ENCODE measurements at places on chromosomes 4 and X. TPM values are rescaled to one million over a fixed set of nuclear protein-coding genes. Genes with fewer than 3 reads are reported as not detected.

The PTPN13 gene
- 42.7 TPM for total RNA-seq

The BEX5 gene
- not detected for total RNA-seq

The MXRA5 gene
- total RNA-seq: 79.1 TPM

DNA sequence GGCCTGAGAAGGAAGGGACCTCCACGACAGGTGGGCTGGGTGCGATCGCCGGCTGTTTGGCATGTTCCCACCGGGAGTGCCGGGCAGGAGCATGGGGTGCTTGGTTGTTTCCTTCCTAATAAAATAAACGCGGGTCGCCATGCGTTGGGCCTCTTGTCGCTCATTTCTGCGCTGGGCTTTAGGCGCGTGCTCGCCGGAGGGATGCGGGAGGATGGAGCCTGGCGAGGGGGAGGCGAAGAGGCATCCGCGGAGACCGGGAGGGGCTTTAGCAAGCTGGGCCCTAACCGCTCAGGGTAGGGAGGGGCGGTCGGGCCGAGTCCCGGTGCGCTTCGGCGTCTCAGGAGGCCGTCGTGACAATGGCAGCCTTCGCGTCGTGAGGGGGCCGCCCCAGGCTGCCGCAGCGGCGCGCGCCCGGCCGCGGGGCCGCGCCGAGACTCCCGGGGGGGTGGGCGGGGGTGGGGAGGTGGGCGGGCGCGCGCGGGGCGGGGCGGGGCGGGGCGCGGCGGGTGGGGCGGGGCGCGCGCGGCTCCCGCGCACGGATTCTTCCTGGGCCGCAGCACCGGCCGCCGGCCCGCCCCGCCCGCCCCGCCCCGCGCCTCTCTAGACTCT is 476 bp upstream of the GDI1 start:
- no peaks in the 10 kb centered on the region for H3K36me3 ChIP-seq
- H3K27ac ChIP-seq: peak overlapping the region; percentile 59
- H3K4me3 ChIP-seq: peak overlapping the region; percentile 79
- H3K27me3 ChIP-seq: no peaks in the 10 kb centered on the region
- DNase-seq: peak; percentile 64

- H3K27ac ChIP-seq: no peak overlapping the region
- DNase-seq: peak; percentile 26
- 0 out of 2 replicates have a peak, but pooled peaks cover 3% of the 10 kb centered on the region for H3K4me1 ChIP-seq
- no peaks in the 10 kb centered on the region for H3K27me3 ChIP-seq
- H3K36me3 ChIP-seq: no peaks in the 10 kb centered on the region
These were observed 120.9 kb upstream of the DDIT4L start for GRCh38 chr4:100311181-100311580.

- peak; percentile 37 for DNase-seq
- no peak overlapping the region for H3K27ac ChIP-seq
- H3K27me3 ChIP-seq: no peaks in the 10 kb centered on the region
- H3K4me1 ChIP-seq: peaks cover 8% of the 10 kb centered on the region
- no peak overlapping the region for H3K4me3 ChIP-seq
These were observed 45.3 kb downstream of the RPGR start for GRCh38 chrX:38282049-38282448.

- H3K27ac ChIP-seq: no peak overlapping the region
- H3K4me3 ChIP-seq: peak overlapping the region; percentile 66
- H3K4me1 ChIP-seq: no peaks in the 10 kb centered on the region
- no peaks in the 10 kb centered on the region for H3K36me3 ChIP-seq
These were observed 99.9 kb upstream of the TENM3 start for GRCh38 chr4:182143086-182143821.

- peak overlapping the region; percentile 66 for H3K27ac ChIP-seq
- peaks cover 7% of the 10 kb centered on the region for H3K4me1 ChIP-seq
- no peak overlapping the region for H3K4me3 ChIP-seq
- no peaks in the 10 kb centered on the region for H3K36me3 ChIP-seq
- peak; percentile 16 for DNase-seq
These were observed 1.1 kb upstream of the CHST7 start for GRCh38 chrX:46572340-46572936.

DNA sequence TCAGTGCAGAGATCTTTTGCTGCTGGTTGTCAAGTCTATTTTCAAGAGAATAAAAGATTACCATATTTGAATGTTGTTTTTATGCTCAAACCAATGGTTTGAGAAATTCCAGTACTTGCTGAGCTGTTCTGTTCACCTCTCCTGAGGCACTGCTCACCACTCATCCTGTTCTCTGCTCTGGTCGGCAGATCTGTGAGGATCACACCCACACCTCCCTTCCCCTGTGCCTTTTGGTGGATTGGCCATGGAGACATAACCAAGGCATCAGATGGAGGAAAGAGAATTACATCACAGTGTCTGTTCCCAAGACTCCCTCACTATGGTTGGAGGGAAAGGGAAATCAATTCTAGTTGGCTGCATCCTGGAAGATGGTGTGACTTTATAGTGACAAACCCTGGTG is 391.6 kb downstream of the ARHGAP24 start:
- H3K36me3 ChIP-seq: no peaks in the 10 kb centered on the region
- H3K4me3 ChIP-seq: no peak overlapping the region
- H3K27me3 ChIP-seq: no peaks in the 10 kb centered on the region
- DNase-seq: peak; percentile 24
- H3K4me1 ChIP-seq: peaks cover 34% of the 10 kb centered on the region

DNA sequence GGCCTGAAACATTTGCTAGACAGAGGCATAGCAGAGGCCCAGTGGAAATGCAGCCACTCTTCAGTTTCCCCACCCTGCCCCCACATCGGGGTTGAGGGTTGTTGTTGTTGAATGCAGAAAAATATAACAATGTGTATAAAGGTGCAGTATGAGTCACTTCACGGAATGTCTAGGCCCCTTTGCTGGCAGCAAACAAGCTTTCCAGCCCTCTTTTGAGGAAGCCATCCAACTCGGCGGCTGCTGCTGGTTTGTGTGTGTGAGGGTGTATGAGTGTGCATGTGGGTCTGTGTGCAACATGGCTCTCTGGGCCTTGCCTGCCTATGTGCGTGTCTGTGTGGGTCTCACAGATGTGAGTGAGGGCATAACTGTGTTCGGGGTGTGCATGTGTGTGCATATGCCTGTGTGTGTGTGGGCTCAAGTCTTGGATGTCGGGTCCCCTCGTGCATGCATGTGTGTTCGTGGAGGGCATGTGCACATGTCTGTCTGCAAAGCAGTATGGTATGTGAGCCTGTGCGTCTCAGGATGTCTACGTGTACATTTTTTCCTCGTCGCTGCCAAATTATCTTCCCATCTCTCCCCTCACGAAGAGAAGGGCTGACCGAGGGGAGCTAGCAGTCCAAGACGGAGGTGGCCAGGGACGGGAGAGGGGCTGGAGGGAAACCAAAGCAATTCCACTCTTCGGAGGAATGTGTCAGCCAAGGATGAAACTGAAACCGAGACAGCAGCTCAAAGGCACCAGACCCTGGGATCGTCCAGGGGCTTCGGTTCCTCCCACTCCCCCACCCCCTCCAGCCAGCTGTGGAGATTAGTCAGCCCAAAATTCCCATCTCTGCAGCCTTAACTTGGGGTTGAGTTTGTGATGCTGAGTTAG is 8.4 kb upstream of the ELF4 start:
- H3K27me3 ChIP-seq: no peaks in the 10 kb centered on the region
- peaks cover 20% of the 10 kb centered on the region for H3K4me1 ChIP-seq
- peak; percentile 70 for DNase-seq
- H3K27ac ChIP-seq: peak overlapping the region; percentile 75

GRCh38 chr4:75660491-75660890 is 12.7 kb downstream of the G3BP2 start:
- H3K36me3 ChIP-seq: peaks cover 42% of the 10 kb centered on the region
- H3K27ac ChIP-seq: no peak overlapping the region
- DNase-seq: no peak
- no peak overlapping the region for H3K4me3 ChIP-seq
